SK-N-DZ (cell line): ENCODE measurements at places on chromosomes 7 and 10.

GRCh38 chr7:116258734-116259133 lies 48.4 kb downstream of the TES start:
- peak; percentile 16 for DNase-seq

DNA sequence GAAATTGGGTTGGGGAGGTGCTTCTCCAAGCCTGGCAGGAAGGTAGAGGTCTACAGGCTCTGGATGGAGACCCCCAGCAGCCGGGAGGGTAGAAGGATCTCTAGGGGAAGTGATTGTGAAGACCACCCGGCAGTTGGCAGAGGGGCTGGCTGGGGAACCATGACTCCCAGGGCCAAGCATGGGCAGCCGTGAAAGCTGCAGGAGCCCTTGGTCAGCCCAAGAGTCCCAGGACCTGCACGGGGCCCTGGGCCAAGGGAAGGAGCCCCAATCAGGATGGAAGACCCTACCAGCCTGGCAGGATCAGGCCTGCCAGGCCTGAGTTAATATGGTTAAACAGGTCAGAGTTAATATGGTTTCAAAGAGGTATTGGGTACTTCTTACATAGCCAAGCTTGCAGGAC lies 126.3 kb upstream of the NANOS1 start:
- DNase-seq = no peak

DNA sequence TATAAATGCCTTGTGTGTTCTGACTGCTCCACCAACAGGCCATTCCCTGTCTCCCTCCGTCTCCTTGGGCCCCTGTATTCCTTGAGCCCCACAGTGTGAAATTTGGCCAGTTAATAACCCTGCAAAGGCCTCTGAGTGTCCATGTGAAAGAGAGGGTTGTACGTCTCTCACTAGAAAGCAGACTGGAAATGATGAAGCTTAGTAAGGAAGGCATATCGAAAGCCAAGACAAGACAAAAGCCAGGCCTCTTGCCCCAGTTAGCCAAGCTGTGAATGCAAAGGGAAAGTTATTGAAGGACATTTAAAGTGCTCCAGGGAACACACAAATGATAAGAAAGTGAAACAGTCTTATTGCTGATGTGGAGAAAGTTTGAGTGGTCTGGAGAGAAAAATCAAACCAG lies 680.2 kb downstream of the SDK1 start:
- no peak for DNase-seq

GRCh38 chr7:140604760-140605159 lies 35.9 kb downstream of the DENND2A start:
- no peak for DNase-seq

- no peak for DNase-seq
Measured at GRCh38 chr7:124022551-124022950, 10.3 kb downstream of the TMEM229A start.

GRCh38 chr7:70353330-70353945 lies 755.2 kb downstream of the AUTS2 start:
- peak; percentile 47 for DNase-seq

- DNase-seq = no peak
Measured at GRCh38 chr10:93872375-93873158, 21.2 kb upstream of the SLC35G1 start.

DNA sequence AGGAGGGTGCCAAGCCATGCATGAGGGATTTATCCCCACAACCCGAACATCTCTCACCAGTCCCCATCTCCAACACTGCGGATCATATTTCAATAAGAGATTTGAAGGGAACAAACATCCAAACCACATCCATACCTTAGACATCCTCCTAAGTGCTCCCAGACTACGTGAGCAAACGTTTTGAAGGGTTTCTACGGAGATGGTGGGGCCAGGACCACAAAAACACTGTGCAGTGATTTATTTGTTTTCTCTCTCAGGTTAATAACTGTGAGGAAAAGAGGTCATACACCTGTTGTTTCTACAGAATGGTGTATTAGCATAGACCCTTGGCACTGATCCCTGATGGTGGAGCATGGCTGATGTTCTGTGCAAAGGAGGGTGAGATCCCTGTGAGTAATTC lies 277.8 kb downstream of the FRMD4A start:
- DNase-seq = no peak

DNA sequence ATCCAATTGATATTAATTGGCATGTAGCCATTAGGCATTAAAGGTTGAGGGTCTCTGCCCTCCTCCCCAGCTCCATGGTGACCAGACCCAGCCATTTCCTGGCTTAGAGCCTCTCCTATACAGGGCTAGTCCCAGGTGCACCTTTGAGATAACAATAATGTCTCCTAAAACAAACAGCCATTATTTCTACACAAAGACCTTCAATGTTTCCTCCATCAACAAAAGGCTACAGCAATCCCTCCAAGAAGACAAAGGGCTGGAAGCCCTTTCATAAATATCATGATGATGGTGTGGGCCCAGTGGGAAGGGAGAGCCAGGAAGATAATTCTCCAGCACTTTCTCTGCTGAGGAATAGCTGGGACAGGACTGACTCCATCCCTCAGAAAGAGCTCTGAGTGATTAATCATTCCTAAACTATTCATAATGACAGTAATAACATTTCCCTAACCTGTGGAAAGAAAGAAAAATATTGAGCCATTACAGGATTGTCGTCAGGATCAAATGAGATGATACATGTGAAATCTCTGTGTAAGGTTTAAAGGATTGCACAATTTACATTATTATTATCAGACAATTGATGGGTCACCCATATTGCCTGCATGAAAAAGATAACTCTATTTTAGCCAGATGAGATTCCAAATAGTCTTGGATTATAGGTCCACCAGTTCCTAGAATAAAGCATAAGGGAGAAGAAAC lies 10.2 kb downstream of the PKD2L1 start:
- no peak for DNase-seq

GRCh38 chr10:119655566-119656001 lies 4.4 kb downstream of the BAG3 start:
- peak; percentile 74 for DNase-seq

- no peak for DNase-seq
Measured at GRCh38 chr10:6320320-6321010, 117.7 kb downstream of the PFKFB3 start.

DNA sequence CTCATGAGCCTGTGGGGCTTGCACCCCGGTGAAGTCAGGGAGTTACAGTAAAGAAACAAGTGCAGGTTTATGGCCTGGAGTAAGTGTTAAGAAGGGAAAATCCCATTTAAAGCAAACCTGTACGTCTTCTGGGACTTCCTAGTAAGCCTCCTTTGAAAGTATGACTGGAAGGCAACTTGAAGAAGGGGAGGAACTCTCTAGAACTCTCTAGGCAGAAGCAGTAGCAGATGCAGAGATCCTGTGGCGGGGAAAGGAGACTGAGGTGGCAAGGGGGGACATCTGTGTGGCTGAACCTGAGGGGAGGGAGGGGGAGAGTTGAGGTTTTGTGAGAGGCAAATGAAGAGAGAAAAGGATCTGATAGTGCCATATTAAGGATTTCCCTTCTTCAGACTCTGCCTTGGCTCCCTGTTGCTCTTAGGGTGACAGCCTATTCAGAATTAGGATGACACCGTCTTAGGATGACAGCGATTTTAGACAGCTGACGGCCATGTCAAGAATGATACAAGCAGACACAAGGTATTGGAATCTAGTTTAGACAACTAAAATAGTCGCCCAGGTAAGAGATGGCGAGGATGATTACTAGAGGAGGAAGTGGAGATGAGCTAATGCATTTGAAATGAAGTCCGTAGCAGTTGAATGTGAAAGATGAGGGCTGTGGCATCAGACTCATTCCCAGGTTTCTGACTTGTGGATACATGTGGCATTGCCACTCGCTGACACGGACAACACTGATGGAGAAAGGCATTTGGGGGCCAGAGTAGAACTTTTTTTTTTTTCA lies 29.0 kb downstream of the CUL1 start:
- DNase-seq = no peak

DNA sequence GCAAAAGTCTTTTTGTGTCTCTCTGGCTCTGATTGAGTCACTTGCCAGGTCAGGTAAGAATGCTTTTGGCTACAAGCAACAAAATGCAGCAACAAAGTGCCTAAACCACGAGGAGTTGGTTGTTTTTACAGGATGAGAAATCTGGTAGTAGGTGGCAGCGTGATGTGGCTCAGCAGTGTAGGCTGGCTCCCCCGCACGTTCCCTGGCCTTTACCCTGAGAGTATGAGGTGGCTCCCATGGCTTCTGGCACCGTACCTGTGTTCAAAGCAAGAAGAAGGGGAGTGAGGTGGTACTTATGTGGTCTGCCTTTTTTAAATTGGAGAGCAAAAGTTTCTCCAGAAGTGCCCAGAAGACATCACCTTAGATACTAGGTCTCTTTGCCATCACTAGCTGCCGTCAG lies 11.7 kb downstream of the PRKRIP1 start:
- no peak for DNase-seq

- no peak for DNase-seq
Measured at GRCh38 chr10:68290736-68291135, 41.1 kb upstream of the HNRNPH3 start.

- no peak for DNase-seq
Measured at GRCh38 chr10:95266674-95267095, 24.1 kb downstream of the PDLIM1 start.

- no peak for DNase-seq
Measured at GRCh38 chr7:92856436-92856835, 20.1 kb upstream of the CDK6 start.

DNA sequence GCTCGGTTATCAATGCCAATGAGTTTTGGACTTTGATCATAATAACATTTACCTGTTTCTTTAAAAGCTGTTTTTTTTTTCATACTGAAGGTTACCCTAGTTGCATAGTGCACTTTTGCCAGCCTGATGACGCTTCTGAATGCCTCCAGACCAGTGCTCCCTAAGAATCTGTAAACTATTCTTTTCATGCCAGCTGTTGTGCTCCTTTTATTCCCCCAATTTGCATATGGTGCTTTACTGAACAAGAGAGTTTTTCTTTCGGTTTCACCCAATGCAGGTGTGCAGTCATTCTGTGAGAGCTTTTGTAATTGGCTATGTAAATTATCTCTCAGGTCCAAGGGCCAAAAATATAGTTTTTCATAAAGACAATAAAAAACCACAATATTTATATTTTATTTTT lies 48.1 kb upstream of the GLCCI1 start:
- no peak for DNase-seq

GRCh38 chr7:41698726-41699125 lies 4.2 kb downstream of the INHBA start:
- no peak for DNase-seq

GRCh38 chr7:152485826-152486225 lies 50.0 kb upstream of the KMT2C start:
- DNase-seq = no peak

DNA sequence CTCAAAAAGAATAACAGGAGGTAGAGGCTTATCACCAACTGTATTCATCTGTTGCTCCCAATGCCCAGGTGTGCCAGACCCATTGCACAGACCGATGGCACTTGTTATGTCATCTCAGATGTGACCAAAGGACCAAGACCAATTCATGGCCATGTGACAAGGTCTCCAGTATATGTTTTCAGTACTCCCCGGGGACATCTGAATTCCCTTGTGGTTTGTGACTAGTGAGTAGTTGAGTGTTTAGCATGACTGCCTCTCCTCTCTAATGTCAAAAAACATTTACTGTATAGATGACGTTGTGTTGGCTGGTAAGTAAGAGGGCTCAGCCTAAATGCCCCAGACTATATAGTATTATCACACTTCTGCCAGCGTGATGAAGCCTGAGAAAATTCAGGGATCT lies 202.1 kb upstream of the SMIM30 start:
- DNase-seq = no peak

GRCh38 chr7:28862595-28863272 lies 95.4 kb downstream of the TRIL start:
- DNase-seq = no peak

DNA sequence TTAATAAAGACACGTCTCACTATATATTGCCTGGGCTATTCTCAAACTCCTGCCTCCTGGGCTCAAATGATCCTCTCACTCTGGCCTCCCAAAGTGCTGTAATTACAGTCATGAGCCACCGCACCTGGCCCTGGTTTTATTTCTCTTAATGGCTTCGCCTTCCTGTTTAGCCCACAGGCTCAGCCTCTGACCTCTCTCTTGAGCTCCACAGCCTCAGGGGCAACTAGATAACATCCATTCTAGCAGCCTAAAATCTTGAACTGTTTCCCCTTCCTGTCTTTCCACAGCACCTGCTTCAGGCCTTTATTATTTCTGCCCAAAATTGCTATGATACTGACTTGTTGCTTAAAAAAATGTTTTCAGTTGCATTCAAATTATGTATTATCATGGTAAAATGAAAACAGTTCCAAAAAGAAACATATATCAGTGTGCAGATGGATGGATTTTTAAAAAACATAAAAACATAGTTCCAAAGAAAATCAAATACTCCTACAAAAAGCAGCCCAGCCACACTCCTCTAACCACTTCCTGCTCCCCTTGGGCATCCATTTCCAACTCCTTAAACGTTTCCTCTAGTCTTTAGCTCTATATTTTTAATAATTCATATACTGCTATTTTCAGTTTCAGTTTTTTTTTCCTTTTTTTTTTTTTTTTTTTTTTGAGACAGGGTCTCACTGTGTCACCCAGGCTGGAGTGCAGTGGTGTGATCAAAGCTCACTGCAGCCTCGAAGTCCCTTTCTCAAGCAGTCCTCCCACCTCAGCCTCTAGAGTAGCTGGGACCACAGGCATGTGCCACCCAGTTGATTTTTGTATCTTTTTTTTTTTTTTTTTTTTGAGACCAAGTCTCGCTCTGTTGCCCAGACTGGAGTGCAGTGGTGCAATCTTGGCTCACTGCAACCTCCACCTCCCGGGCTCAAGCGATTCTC lies 5.1 kb upstream of the BAZ1B start:
- DNase-seq = no peak

GRCh38 chr10:47346581-47347302 lies 1.4 kb upstream of the RBP3 start:
- no peak for DNase-seq

- no peak for DNase-seq
Measured at GRCh38 chr7:38502848-38503247, 128.3 kb downstream of the AMPH start.

GRCh38 chr7:135207406-135208101 lies 3.8 kb downstream of the WDR91 start:
- no peak for DNase-seq

DNA sequence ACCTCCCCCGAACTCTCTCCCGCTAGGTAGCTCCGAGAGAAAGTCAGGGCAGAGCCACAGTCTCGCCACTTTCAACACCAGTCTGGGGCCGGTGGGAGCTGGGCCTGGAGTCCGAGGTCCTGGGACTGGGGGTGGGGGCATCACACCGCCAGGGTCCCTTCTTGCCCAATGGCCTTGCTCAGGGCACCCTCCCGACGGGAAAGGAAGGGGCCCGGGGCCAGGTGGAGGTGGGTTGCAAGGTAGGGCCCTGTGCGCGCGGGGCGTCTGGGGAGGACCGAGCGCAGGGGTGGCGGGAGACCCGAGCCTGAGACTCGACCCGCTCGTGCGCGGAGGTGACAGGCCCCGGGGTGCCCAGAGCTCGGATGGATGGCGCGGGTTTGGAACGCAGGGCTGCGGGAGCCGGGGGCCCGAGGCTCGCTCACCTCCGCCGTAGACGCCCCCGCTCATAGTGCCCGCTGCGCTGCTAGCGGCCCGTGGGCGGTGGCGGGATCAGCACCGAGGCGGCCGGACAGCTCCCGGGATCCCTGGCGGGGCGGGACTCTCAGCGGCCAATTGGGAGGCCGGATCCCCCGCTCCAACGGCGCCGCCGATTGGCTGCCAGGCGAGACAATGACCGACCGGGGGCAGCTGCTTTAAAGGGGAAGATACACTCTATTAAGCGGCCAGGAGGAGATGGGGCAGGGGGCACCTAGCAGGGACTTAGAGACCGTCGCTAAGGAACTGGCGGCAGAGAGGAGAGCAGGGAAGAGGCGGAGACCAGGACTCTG lies at the start of gene ACTL6B:
TSS of gene ACTL6B (minus strand) at position 541 of the 767 bp plus-strand sequence. CDS start at position 447, 94 bp downstream.
- peak; percentile 83 for DNase-seq
